Gastroesophageal sphincter (tissue), 4 donors: ENCODE measurements at places on chromosomes 7 and 10. TPM values are rescaled to one million over a fixed set of nuclear protein-coding genes. Genes with fewer than 3 reads are reported as not detected.

- ATAC-seq: no peak
- H3K4me1 ChIP-seq: no peaks in the 10 kb centered on the region
- H3K27me3 ChIP-seq: no peaks in the 10 kb centered on the region
- H3K36me3 ChIP-seq: no peaks in the 10 kb centered on the region
- no peak overlapping the region for H3K4me3 ChIP-seq
Measured at GRCh38 chr7:151254316-151254715, 5.8 kb upstream of the SMARCD3 start.

- ATAC-seq: no peak
- H3K27me3 ChIP-seq: no peaks in the 10 kb centered on the region
- H3K4me3 ChIP-seq: no peak overlapping the region
- no peaks in the 10 kb centered on the region for H3K36me3 ChIP-seq
Measured at GRCh38 chr10:80633910-80634309, 96.2 kb downstream of the SH2D4B start.

DNA sequence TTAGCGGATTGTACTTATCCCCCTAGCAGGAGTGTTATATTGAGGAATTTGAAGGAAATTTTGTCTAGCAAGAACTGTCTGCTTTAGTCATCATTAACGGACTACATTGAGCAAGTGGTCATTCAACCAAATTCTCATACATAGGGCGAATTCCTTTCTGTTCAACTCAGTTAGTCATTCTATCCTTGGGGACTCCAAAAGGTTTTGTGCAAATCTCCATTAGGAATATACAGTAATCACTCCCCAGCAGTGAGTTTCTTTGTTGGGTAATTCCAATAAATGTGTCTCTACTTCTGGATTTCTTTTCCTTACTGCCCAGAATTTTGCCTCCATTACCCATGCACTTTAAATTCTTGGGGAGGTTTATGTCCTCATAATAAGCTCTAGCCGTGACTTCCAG is 51.1 kb downstream of the EPDR1 start:
- H3K27me3 ChIP-seq: no peaks in the 10 kb centered on the region
- no peak for ATAC-seq
- H3K36me3 ChIP-seq: no peaks in the 10 kb centered on the region
- H3K4me1 ChIP-seq: no peaks in the 10 kb centered on the region
- H3K4me3 ChIP-seq: no peak overlapping the region

The ADRB1 gene
- total RNA-seq: 5.9 TPM

The CFAP46 gene
- total RNA-seq: 2.2 TPM

The STRIP2 gene
- total RNA-seq: 2.1 TPM

- H3K4me1 ChIP-seq: no peaks in the 10 kb centered on the region
- H3K36me3 ChIP-seq: no peaks in the 10 kb centered on the region
- H3K4me3 ChIP-seq: no peak overlapping the region
- H3K27ac ChIP-seq: no peak overlapping the region
- no peaks in the 10 kb centered on the region for H3K27me3 ChIP-seq
Measured at GRCh38 chr10:52999258-52999657, 226.7 kb upstream of the MBL2 start.

DNA sequence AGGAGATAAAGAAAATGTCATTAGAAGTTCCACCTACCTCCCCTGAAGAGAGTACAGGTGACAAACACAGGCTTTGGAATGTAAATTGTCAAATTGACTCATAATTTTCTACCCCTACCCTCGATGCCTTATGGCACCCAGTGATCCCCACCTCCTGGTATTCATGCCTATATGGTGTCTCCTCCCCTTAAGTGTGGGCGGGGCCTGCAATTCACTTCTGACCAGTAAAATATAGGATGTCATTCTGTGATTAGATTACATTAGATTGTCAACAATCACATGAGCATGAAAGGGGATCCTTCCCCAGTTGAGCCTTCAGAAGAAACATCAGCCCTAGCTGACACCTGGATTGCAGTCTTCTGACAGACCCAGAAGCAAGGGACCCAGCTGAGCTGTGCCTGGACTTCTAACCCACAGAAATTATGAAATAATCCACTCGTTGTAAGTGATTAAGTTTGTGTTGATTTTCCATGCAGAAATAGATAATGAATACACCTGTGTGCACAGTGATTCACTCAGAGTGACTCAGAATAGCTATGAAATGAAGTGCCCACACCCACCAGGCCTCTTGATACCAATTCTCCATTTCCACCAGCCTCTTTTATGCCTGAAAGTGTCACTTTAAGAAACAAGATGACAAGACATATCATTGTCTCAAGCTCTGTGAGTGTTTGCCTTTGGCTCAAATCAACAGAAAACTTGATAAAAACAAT is 8.5 kb upstream of the SLC39A12 start:
- ATAC-seq: no peak
- no peaks in the 10 kb centered on the region for H3K27me3 ChIP-seq
- no peak overlapping the region for H3K4me3 ChIP-seq
- H3K36me3 ChIP-seq: no peaks in the 10 kb centered on the region
- no peaks in the 10 kb centered on the region for H3K4me1 ChIP-seq

The DOCK4 gene
- 34.1 TPM for total RNA-seq

The MOGAT3 gene
- total RNA-seq: not detected

The SEMA3A gene
- 36.2 TPM for total RNA-seq

DNA sequence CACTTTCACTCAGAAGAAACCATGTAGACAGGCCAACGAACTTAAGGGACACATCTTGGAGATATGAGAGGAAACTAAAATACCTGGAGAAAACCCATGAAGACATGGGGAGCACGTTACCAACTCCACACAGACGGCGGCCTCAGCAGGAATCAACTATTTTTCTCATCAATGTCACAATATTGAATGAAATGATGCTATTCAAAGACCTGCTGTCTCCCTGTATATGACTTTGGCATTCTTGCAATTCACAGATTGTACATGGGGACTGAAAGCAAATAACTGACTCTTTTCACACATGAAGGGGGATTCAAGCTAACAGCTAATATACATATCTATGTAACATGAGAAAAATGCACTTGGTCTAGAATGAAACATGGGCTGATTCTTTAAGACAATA is 869.0 kb downstream of the NXPH1 start:
- no peak overlapping the region for H3K4me3 ChIP-seq
- no peaks in the 10 kb centered on the region for H3K4me1 ChIP-seq
- no peak overlapping the region for H3K27ac ChIP-seq
- no peaks in the 10 kb centered on the region for H3K36me3 ChIP-seq

DNA sequence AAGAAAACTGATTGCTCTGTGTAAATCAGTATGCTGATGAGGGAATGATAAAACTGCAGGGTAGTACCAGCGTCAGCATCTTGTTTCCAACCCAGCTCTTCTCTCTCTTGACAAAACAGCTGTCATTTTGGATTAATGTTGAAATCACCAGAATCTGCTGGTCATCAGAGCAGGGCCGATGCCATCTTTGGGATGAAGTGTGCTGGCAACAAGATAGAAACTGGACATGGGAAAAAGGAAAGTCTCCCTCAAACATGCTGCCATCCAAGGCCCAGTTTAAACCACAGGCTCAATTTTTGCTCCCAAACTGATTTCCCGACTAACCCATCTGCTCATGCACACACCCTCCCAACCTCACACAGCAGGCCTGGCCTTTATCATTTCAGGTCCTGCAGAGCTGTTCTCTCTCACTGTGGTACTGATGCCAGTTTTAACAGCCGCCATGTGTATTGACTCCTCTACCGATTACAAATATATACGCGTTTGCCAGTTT is 285.2 kb downstream of the AUTS2 start:
- H3K4me1 ChIP-seq: peaks cover 22% of the 10 kb centered on the region
- ATAC-seq: no peak
- no peak overlapping the region for H3K4me3 ChIP-seq
- no peaks in the 10 kb centered on the region for H3K36me3 ChIP-seq
- no peak overlapping the region for H3K27ac ChIP-seq

DNA sequence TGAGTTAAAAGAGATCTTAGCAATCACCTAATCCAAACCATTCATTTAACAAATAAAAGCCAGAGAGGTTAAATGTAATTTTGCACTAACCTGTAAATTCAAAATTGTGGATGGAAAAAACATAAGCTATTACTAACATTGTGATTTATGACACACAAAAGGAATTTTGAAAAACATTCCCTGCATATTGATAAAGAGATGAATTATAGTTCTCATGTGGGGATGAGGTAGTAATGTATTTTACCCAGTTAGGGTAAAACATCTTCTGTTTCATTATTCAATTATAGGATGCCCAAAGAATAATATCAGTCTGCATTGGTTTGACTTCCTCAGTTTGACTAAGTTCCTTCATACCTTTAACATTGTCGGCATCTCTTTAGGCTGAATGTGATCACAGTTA is 561.3 kb downstream of the PHTF2 start:
- H3K4me3 ChIP-seq: no peak overlapping the region
- no peaks in the 10 kb centered on the region for H3K4me1 ChIP-seq
- no peaks in the 10 kb centered on the region for H3K27me3 ChIP-seq
- no peaks in the 10 kb centered on the region for H3K36me3 ChIP-seq
- no peak for ATAC-seq

- no peaks in the 10 kb centered on the region for H3K36me3 ChIP-seq
- peaks cover 70% of the 10 kb centered on the region for H3K27me3 ChIP-seq
- ATAC-seq: no peak
- peaks cover 11% of the 10 kb centered on the region for H3K4me1 ChIP-seq
- H3K27ac ChIP-seq: no peak overlapping the region
Measured at GRCh38 chr7:100719523-100720278, 567 bp upstream of the EPO start.

The CYP2C19 gene
- not detected for total RNA-seq

DNA sequence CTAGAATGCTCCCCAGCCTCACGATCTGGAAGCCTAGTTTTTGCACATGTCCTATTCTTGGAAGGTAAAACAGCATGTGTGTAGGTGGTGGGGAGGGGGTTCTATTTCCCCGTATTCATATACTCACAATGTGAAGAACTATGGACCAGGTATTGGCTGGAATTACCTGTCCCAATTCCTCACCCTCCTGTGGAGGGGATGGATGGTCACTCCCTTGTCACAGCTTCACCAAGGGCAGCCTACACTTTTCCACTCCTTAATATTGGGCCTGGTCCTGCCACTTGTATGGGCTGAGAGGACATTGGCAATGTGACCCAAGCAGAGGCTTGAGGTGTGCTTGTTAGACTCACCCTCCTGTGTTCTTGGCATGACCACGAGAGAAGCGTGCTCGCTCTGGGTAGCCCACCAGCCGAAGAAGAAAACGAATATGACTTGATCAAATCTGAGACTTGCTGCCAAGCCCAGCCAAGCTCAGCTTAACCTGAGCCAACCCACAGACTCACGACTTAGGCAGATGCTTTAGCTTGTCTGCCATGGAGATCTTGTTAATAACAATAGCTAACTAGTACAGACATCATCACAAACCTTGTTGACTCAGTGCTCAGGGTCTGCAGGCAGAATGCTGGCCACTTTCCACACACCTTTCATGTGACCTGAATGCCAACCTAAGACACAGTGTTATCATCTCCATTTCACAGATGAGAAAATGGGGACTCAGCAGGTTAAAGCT is 17.2 kb downstream of the ZNF488 start:
- H3K27me3 ChIP-seq: no peaks in the 10 kb centered on the region
- H3K4me3 ChIP-seq: no peak overlapping the region
- H3K27ac ChIP-seq: no peak overlapping the region
- H3K36me3 ChIP-seq: no peaks in the 10 kb centered on the region

The SYT15 gene
- 1.9 TPM for total RNA-seq

The CTBP2 gene
- 103 TPM for total RNA-seq

- H3K27me3 ChIP-seq: no peaks in the 10 kb centered on the region
- H3K4me3 ChIP-seq: no peak overlapping the region
- peaks cover 9% of the 10 kb centered on the region for H3K4me1 ChIP-seq
- no peak for ATAC-seq
- no peak overlapping the region for H3K27ac ChIP-seq
Measured at GRCh38 chr10:4522296-4523000, 303.6 kb upstream of the AKR1E2 start.

GRCh38 chr7:76074972-76075370 is 27.1 kb downstream of the MDH2 start:
- H3K27ac ChIP-seq: no peak overlapping the region
- no peaks in the 10 kb centered on the region for H3K27me3 ChIP-seq

The HPS1 gene
- 51.4 TPM for total RNA-seq

GRCh38 chr10:35712486-35712885 is 70.4 kb upstream of the FZD8 start:
- peaks cover 7% of the 10 kb centered on the region for H3K27me3 ChIP-seq
- no peak for ATAC-seq
- no peak overlapping the region for H3K27ac ChIP-seq

DNA sequence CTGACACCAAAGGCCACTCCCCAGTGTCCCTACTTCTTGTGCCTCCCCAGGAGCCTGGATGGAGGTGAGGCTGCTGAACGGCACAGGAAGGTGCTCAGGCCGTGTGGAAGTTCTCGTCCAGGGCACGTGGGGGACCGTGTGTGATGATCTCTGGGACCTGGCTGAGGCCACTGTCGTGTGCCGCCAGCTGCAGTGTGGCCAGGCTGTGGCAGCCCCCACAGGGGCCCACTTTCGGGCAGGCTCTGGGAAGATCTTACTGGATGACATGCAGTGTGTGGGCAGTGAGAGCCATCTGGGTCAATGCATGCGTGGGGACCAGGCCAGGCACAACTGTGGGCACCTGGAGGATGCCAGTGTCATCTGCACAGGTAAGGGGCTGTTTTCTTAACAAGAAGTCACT is 57.0 kb upstream of the C10orf120 start:
- no peak for ATAC-seq
- H3K27me3 ChIP-seq: peaks cover 3% of the 10 kb centered on the region
- H3K4me3 ChIP-seq: no peak overlapping the region
- H3K36me3 ChIP-seq: no peaks in the 10 kb centered on the region
- H3K4me1 ChIP-seq: no peaks in the 10 kb centered on the region

The ZNF273 gene
- total RNA-seq: 3.9 TPM

The TLX1 gene
- total RNA-seq: not detected

GRCh38 chr7:8282871-8283270 is 20.9 kb upstream of the ICA1 start:
- no peaks in the 10 kb centered on the region for H3K27me3 ChIP-seq
- H3K4me1 ChIP-seq: no peaks in the 10 kb centered on the region
- H3K36me3 ChIP-seq: no peaks in the 10 kb centered on the region
